Activated T-cell treated with anti-CD3 and anti-CD28 coated beads, Interleukin-2, amount 50 U/mL, for 1 hour (primary cell): ENCODE measurements at places on chromosomes 7 and 10.
A peak's percentile ranks its signal among the peaks of the same experiment; 100 is the strongest.

DNA sequence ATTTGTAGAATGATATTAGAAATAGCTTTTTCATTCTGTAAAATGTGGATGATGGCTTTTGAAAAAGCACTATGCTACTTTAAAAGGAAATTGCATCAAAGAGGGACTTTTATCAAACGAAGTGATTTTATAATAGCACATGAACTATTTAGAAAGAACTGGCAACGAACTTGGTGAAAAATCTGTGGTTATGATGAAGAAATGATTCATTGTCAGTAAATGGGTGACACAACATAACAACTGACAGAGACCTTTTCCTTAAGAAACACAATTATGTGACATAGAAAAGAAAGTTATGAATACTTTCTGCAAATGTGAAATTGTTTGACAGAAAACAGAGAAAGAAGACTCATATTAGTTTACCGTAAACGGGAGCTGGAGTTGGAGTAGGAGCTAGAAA, 60.7 kb upstream of the LAMB4 start:
- DNase-seq = no peak

- DNase-seq = peak; percentile 71
Observed at GRCh38 chr10:3803927-3804741, 19.1 kb upstream of the KLF6 start.

- peak; percentile 21 for DNase-seq
Observed at GRCh38 chr10:14565199-14565598, 209.5 kb downstream of the FAM107B start.

DNA sequence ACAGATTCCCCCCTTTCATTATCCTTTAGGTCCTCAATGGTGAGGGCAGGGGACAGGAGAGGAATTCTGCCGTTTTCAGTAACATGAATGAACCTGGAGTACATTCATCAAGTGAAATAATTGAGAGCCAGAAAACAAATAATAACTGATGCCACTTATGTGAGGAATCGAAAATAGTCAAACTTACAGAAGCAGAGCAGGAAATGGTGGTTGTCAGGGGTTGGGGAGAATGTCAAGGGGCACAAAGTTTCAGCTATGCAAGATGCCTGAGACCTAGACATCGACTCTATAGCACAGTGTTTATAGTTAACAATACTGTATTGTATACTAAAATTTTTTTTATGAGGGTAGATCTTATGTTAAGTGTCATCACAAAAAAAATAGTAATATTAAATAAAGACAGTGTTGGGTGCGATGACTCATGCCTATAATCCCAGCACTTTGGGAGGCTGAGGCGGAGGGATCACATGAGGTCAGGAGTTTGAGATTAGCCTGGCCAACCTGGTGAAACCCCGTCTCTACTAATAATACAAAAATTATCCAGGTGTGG, 1219.8 kb downstream of the GATA3 start:
- DNase-seq = no peak

- no peak for DNase-seq
Observed at GRCh38 chr10:129796710-129797420, 167.2 kb downstream of the EBF3 start.

GRCh38 chr7:11346302-11346701, 372.6 kb downstream of the PHF14 start:
- no peak for DNase-seq

DNA sequence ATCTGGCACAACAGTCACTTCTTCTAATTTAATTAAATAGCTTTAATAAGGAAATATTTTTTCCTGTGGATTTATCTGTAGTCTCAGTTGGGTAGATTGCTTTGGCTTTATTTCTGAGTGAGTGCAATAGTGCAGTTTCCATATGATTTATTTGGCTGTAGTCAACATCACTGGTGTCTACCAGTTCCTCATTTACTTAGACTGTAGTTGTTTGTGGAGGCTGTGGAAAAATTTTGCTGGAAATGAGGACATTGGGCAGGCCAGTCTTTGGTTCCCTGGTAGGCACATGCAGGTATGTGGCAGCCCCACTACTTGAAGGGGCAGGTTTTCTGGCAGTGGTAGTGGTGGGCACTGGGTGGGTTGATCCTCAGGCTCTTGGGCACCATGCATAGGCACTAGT, 15.5 kb downstream of the TAS2R40 start:
- no peak for DNase-seq

DNA sequence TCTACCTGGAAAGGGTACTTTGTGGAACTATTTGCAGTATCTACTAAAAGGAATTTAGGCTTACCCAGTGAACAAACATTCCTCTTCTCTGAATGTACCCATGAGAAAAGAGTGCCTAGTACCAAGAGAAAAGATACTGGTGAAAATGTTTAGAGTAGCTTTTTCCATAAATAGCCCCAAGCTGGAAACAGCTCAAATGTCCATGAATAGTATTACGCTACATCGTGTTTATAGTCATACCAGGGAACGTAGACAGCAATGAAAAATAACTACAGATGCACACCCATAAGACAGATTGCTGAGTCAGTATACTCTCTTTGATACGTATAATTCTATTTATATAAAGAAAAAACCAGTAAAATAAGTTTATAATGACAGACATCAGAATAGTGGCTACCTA, 285.9 kb downstream of the KLF6 start:
- DNase-seq = no peak

DNA sequence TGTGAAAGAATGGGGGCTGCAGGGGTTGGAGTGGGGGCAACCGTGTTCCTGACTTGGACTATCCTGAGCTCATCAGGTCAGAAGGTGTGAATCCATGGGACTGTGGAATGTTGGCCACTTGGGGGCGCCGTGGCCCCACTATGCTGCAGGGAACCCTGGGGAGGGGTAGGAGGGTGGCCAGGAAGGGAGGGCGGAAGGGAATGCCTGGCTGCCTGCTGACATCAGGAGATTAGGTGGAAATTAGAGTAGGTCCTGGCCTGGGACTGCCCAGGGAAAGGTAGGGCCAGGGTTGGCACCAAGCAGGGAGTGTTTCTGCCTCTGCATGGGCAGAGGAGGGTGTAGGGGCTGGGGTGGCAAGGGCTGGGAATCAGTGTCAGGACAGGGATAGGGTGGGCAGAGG, 65.8 kb upstream of the PRSS58 start:
- peak; percentile 57 for DNase-seq

- DNase-seq = no peak
Observed at GRCh38 chr10:128063736-128064107, 62.5 kb downstream of the MKI67 start.

DNA sequence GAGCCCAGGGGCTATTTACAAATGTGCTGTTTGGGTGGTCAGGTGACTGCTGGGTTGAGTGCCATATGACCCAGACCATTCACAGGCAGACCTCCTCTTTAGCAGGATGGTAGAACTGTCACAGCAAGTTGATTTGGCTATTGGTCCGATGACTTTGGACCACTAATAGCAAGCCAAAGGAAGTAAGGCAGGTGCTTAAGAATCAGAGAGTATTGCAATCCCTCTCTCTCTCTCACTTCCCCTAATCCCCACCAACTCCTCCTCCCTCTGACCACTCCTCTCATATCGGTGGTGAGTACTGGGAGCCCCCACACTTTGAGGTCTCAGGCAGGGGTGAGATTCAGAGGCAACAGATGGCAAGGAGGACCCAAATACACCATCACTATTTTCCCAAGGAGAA, 165.3 kb downstream of the TRIL start:
- DNase-seq = no peak

DNA sequence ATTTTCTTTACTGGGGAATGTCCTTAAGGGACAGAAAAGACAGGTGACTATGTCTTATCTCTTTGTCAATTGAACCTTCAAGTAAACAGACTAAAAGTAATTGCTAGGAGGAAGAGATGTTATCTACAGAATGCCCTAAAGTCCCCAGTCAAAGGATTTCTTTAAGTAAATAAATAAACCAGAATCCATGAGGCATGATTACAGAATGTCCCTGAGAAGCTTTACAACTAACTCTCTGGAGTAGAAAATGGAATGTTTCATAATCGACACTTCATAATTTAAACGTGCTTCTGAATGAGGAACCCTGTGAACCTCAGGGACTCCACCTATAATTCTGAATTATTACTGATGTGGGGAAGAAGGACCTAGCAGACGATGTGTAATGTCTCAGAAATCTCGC, 187.9 kb upstream of the IMMP2L start:
- DNase-seq = no peak

DNA sequence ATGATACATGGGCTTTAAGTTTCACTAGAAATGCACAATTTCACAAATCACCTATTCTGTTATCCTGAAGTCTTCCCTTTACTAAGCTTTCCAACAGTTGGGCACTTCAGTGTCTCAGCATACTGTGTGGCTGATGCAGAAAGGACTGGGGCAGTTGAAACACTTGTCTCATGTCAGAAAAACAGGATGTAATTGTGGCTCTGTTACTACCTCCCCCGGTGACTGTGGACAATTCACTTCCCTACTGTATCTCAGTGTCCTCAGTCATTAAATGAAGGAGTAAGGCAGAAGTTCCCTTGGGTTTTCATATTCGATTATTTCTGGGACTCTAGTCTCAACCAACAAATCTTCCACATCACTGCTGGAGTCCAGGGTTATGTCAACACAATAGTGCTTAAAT, 17.9 kb downstream of the ANKRD22 start:
- no peak for DNase-seq

DNA sequence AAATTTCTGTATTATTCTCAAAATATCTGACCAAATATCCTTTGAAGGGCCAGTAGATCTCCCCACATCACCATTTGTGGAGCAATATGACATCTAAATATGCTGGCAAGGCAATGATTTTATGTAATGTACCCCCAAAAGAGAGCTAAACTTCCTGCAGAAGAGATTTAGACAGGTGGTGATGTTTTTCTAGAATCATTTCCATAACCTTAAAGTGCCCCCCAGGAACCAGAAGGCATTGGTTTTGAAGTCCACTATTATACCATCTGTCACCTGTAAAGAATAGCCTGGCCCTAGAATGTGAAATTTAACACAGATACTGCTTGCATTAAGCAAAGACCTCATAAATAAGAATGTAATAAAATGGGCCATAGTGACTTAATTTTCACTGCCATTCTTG, 77.9 kb upstream of the ABLIM1 start:
- no peak for DNase-seq

- no peak for DNase-seq
Observed at GRCh38 chr10:59825932-59826331, 72.7 kb upstream of the MRLN start.

DNA sequence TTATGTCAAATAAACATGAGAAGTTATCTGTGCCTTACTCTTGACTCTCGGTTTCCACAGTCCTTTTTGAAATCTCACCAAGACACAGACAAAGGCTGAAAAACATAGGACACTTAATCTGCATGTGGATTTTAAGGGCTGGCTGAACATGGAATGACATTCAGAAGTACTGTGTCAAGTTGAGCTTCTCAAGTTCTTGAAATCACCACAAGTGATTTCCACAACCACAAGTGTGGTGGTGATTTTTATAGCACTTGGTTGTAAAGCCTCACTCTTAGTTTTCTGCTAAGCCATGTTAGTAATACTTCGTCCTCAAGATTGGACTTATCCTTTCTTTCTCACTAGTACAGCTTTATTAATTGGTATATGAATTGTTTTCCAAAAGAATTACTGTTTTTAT, 29.6 kb downstream of the FOXP2 start:
- no peak for DNase-seq

DNA sequence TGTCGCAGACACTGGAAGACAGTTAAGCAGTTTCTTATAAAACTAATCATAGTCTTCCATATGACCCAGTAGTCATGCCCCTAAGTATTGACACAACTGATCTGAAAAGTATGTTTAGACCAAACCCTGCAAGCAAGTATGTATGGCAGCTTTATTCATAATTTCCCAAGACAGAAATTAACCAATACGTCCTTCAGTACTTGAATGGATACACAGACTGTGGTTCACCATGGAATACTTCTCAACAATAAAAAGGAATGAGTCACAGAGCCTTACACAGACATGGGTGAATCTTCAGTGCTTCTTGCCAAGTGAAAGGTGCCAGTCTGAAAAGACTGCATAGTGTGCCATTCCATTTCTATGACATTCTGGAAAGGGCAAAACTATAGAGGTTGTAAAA, 50.2 kb upstream of the AKR1E2 start:
- no peak for DNase-seq

GRCh38 chr10:24518981-24519597, 204.6 kb downstream of the ARHGAP21 start:
- no peak for DNase-seq

- no peak for DNase-seq
Observed at GRCh38 chr7:42010751-42011150, 226.3 kb downstream of the GLI3 start.
